ENCODE measurements at places on chromosomes 12 and 14.

- no peak for DNase-seq
Observed at GRCh38 chr12:43951286-43951685, 115.4 kb downstream of the TMEM117 start.

GRCh38 chr12:49762468-49762847, 21.1 kb downstream of the TMBIM6 start:
- no peak for DNase-seq

- no peak for DNase-seq
Observed at GRCh38 chr12:113896194-113896593, 69.9 kb downstream of the RBM19 start.

GRCh38 chr12:14238221-14238792, 127.2 kb upstream of the ATF7IP start:
- no peak for DNase-seq

- DNase-seq: no peak
Observed at GRCh38 chr14:55500219-55500701, 59.8 kb upstream of the TBPL2 start.

- DNase-seq: no peak
Observed at GRCh38 chr12:96190413-96191108, 3.6 kb upstream of the ELK3 start.

DNA sequence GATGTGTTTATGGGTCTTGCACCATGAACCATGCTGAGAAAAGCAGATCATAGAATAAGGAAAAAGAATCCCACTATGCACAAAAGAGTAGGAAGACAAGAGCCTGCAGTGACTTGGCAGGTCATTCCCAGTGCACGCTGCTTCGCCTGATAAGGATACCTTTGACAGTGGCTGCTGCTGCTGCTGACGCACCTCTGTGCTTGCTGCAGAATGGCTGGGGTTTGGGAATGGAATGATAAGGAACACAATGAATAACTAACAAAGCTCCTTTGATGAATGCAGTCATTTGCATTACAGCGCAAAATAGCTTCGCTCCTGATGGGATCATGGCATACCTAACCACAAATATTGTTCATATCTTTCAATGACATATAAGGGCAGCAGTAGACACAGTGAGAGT, 278.7 kb downstream of the PDZRN4 start:
- no peak for DNase-seq

GRCh38 chr12:112000820-112001219, 12.1 kb downstream of the TMEM116 start:
- DNase-seq: no peak

- peak; percentile 30 for DNase-seq
Observed at GRCh38 chr14:49879646-49880204, 13.2 kb upstream of the ARF6 start.

GRCh38 chr14:90454041-90455000, 57.5 kb downstream of the CALM1 start:
- DNase-seq: peak; percentile 80

GRCh38 chr12:39435531-39435930, 7.4 kb downstream of the KIF21A start:
- no peak for DNase-seq

GRCh38 chr14:51400139-51400538, 160.1 kb downstream of the TMX1 start:
- DNase-seq: no peak

GRCh38 chr12:49537752-49538509, 899 bp upstream of the KCNH3 start:
- DNase-seq: no peak

GRCh38 chr12:30450872-30451271, 244.8 kb downstream of the IPO8 start:
- no peak for DNase-seq

- peak; percentile 73 for DNase-seq
Observed at GRCh38 chr14:54776361-54777001, 126.1 kb downstream of the GCH1 start.
